Cardiac muscle cell (in vitro differentiated cells and primary cell): ENCODE measurements at places on chromosomes 16 and 17.

DNA sequence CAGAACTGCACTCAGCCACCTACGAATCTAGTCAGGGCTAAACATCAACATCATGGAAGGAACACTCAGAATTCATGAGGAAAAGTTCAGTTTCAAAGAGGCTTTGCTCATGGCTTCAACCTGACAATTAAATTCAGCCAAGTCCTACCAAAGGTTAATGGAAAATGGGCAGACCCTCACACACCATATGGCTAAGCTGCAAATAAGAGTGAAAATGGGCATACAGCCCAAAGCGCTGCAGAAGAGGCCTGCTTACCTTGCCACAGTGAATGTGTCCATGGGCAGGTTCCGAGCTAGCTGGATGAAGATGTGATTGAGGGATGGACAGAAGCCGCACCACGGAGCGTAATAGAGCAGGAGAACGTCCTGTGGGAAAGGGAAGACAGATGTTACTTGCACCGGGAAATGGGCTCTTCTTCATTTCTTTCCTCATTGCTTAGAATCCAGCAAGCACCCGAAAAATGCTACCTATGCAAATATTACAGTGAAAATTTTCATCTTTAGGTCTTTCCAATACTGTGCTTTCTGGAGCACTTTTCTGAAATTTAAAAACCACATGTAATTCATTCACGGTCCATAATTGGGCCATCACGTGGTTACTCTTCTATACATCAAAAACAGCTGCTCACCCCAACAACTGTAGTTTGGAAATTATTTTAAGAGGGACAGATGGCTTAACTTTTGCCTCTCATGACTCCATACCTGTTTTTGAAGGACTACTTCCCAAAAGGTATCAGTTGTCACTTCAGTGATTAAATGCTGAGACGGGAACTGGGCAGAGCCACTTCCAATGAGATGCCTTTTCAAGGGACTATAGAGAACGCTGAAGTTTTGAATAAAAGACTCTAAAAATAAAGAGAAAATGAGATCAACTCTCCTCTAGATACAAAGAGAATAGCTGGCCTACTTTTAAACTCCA is 19.6 kb downstream of the SNN start:
- no peak for DNase-seq

GRCh38 chr16:88869673-88869980 is 3.2 kb upstream of the PABPN1L start:
- no peak for DNase-seq

GRCh38 chr16:85735225-85735635 is 15.7 kb downstream of the C16orf74 start:
- no peak for DNase-seq

GRCh38 chr16:62586128-62586862 is 550.1 kb upstream of the CDH8 start:
- DNase-seq: no peak

GRCh38 chr16:73216932-73217331 is 169.0 kb upstream of the ZFHX3 start:
- no peak for DNase-seq

DNA sequence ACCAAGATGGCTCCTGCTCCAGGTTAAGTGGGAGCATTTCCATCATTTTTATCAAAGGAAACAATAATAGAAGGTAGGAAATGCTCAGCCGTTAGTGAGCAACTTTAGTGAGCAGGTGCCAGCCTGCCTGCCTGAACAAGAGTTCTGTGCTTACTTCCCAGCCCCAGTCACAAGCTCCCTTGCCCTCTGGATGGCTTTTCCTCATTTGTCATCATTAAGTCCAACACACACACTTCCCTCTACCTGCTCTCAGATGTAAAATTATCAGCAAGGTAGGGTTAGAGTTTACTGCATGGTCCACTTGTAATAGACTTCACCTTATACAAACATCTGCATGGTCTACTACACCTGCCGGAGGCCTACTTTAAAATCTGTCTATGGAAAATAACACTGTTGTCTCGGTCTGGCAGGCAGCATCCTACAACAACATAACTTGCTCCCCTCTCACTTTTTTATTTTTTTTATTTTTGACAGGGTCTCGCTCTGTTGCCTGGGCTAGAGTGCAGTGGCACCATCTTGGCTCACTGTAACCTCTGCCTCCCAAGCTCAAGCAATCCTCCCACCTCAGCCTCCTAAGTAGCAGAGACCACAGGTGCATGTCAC is 12.7 kb downstream of the TEX2 start:
- DNase-seq: no peak

DNA sequence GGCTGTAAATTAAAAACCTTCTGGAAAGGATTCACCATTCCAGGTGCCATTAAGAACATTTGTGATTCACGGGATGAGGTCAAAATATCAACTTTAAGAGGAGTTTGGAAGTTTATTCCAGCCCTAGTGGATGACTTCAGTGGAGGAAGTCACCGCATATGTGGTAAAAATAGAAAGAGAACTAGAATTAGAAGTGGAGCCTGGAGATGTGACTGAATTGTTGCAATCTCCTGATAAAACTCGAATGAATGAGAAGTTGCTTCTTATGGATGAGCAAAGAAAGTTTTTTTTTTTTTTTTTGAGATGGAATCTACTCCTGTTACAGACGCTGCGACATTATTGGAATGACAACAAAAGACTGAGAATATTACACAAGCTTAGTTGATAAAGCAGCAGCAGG is 26.7 kb downstream of the CCL4 start:
- DNase-seq: no peak

DNA sequence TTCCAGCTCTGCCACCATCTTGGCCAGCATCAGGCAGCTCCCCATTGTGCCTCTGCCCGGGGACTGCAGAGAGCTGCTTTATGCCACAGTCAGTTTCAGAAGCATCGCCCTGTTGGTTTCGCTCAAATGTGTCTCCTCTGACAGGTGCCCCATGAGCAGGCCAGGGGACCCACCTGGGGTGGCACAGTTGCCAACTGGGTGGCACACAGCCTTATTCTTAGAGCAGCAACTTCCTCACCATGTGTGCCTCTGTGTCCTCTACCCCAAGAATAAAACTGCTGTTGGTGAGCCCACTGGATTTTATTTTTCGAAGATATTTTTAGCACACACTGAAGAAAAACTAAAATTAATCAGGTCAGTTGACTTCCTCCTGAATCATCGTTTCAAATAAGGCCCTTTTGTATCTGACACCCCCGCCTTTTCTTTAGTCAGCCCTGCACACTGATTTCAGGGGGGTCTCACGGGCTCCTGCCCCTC is 44.9 kb upstream of the CACNG5 start:
- DNase-seq: no peak

DNA sequence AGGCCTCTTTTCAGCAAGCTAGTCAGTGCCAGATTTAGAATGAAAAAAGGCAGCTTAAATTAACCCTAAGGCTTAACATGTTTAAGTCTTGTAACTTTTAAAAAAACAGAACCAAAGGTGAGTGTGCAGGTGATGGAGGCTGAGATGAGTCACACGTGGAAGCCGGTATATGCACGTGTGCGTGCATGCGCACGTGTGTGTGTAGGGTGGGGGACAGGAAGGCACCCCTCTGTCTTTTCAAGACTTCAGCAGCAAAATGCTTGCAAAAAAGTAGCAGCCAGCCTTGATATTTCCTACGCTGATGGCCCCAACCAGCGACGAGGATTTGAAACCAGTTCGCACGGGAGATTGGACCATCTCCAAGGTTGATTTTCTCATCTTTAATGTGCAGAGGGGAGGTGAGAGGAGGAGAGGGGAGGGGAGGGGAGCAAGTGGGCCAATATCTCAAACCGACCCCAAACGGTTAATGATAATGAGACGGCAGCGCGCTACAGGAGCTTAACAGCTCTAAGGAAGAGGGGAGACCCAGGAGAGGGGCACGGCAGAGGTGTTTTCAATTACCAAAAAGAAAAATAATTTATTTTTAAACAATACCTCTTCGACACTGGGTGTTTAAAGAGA is 154.7 kb downstream of the ZNF423 start:
- no peak for DNase-seq

GRCh38 chr16:73232555-73233328 is 184.8 kb upstream of the ZFHX3 start:
- peak; percentile 98 for DNase-seq

DNA sequence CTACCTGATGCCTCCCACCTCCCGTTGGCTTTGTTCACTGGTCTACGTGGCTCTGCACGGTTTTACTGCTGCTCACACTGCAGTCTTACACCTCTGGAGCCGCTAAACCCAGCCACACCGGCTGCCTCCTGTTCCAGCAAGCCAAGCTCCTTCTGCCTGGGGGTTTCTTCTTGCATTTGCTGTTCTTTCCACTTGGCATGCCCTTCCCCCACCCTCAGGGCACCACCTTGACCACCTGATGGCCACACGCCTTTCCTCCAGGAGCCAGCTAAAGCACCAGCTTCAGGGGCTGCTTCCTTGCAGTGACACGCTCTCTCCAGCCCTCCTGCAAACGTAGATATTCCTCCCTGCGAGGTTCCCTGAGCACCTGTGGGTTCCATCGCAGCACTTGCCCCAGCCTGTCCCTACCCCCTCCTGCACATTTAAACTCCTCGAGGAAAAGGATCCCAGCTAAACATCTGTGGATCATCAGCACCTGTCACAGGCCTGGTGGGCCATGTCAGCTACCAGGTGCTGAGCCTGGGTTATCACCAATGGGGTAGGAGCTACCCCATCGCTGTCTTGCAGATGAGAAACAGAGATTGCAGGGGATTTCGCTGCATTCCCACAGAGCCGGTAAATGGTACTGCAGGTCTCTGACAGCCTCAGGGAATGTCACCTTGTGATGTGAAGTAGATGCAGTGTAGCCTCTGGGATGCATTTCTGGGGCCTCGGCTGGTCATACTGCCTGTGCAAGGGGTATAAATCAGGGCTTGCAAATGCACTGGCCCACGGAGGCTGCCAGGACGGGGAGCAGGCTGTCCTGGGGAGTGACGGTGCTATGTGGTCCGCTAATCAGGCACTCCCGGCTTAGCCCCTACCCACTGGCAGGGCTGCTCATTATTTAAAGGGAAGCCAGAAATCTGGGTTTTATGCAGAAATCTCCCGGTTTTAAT is 285.2 kb downstream of the CPPED1 start:
- DNase-seq: peak; percentile 15

DNA sequence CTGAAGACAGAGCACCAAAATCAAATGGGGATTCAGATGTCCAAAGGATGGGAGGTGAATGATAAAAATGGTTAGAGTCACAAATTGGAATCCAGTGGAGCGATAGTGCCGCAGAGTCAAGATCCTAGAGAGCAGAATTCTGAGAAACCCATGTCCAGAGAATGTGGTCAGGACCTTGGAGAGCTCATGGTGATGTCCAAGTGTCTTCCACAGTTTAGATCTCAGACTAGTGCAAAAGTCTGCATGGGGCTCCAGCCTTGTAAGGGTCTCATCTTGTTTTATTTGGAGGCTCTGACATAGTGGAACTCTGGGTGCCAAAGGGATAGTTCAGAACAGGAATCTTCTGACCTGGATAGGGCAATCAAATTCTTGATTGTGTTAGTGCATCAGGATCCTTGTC is 245.9 kb upstream of the HSBP1 start:
- DNase-seq: peak; percentile 76

DNA sequence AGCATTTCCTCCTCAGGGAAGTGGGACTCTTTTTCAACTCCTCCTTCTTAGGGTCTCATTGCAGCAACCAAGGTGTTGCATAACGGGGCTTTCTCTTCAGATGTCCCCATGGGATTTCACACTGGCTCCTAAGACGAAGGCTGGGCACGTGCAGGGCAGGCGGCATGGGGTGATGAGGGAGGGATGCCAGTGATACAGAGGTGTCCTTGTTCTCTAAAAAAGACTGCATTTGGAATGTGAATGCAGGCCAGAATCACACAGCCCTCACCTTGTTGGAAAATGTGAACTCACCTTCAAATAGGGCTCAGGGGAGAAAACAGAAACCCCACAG is 105.6 kb downstream of the XYLT1 start:
- no peak for DNase-seq

DNA sequence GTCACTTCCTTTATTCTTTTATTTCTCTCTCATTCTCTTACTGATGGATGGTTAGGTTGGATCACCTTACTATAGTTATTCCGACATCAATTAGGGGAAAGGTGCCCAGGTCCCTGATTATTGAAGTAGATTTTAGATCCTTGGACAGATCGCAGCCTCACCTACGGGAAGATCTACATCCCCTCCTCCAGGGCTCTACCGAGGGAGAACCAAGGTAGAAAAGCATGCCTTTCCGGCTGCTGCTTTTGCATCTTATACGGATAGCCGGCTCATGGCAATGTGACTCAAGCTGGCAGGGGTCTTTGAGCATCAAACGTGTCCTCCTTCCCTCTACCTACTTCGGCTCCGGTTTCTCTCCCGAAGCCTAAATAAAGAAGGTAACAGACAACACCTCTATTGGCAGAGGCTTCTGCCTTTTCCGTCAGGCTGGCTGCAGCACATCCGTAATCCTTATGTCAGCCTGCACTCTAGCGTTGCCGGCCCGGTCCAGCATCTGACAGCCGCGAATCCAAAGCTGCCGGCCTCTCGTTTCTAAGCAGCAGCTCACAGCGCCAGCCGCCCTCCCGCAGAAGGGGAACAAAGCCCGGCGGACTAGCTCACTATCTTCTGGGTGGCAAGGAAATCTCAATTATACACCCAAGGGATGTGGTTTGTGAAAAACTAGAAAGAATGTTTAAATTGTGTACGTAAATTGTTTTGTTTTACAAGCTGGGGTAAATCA is 46.9 kb downstream of the IRX6 start:
- DNase-seq: peak; percentile 78

DNA sequence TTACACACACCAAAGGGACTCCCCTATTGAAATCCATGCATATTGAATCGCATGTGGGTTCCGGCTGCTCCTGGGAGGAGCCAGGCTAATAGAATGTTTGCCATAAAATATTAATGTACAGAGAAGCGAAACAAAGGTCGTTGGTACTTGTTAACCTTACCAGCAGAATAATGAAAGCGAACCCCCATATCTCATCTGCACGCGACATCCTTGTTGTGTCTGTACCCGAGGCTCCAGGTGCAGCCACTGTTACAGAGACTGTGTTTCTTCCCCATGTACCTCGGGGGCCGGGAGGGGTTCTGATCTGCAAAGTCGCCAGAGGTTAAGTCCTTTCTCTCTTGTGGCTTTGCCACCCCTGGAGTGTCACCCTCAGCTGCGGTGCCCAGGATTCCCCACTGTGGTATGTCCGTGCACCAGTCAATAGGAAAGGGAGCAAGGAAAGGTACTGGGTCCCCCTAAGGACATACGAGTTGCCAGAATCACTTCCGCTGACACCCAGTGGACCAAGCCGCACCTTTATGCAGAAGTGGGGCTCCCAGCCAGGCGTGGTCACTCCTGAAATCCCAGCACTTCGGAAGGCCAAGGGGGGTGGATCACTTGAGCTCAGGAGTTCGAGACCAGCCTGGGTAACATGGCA is 2.2 kb downstream of the GAA start:
- DNase-seq: no peak

DNA sequence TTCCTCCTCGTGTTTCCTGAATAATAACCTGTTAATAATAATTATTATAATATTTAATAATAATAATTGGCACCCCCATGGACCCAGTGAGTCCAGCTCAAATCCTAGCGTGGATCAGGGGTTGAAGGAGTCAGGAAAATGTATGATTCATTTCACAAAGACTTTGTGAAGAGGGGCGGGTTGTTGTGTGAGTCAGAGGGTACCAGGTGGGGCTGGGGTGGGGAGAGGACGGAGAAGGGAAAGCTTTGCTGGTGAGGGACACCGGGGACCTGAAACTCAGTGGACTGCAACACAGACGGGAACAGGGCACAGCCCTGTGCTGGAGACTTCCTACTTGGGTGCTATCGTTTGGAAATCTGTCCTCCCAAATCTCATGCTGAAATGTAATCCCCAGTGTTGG is 3.1 kb upstream of the ADORA2B start:
- no peak for DNase-seq
